ENCODE measurements at places on chromosomes 5 and 9.

DNA sequence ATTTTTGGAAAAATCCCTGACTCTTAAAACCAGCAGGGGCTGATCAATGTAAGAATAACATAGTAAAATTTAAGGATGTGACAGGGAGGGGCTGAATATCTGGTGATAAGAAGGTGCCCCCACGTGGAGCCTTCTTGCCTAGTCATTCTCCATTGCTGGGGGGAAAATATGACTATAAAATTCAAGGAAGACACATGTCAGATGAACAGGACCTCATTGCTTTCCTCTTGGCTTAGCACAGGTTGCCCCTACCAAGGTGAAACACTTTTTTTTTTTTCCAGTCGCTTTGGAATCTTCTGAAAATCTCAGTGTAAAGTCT, 310.9 kb downstream of the EFNA5 start:
- DNase-seq, result no peak

GRCh38 chr5:3281366-3281765, 314.3 kb upstream of the IRX1 start:
- no peak for DNase-seq

- DNase-seq, result no peak
Observed at GRCh38 chr5:5297432-5298067, 124.9 kb upstream of the ICE1 start.

- DNase-seq, result no peak
Observed at GRCh38 chr5:160470437-160471361, 49.0 kb downstream of the PTTG1 start.

DNA sequence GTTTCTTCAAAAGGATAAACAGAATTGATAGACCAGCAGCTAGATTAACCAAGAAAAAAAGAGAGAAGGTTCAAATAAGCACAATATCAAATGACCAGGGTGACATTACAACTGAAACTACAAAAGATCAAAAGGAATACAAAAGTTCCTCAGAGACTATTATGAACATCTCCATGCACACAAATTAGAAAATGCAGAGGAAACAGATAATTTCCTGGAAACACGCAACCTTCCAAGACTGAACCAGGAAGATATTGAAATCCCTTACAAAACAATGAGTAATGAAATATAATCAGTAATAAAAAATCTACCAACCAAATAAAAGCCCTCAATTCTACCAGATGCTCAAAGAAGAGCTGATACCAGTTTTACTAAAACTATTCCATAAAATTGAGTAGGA, 252.1 kb downstream of the MCTP1 start:
- DNase-seq, result no peak

DNA sequence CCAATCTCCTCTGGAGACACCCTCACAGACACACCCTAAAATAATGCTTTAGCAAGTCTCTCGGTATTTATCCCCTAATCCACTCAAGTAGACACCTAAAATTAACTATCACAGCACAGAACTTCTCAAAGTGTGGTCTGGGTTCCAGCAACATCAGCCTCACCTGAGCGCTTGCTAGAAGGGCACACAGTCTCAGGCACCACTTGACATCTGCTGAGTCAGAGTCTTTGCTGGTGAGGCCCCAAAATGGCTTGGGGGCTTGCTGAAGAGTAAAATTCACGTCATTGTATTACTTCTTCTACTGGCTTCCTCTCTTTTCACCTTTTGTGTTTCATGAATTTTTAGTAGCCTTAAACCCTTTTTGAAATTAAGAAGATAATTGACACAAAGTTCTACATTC, 9.0 kb downstream of the FOXB2 start:
- no peak for DNase-seq

GRCh38 chr5:72505016-72505415, 2.2 kb downstream of the ZNF366 start:
- DNase-seq, result no peak

DNA sequence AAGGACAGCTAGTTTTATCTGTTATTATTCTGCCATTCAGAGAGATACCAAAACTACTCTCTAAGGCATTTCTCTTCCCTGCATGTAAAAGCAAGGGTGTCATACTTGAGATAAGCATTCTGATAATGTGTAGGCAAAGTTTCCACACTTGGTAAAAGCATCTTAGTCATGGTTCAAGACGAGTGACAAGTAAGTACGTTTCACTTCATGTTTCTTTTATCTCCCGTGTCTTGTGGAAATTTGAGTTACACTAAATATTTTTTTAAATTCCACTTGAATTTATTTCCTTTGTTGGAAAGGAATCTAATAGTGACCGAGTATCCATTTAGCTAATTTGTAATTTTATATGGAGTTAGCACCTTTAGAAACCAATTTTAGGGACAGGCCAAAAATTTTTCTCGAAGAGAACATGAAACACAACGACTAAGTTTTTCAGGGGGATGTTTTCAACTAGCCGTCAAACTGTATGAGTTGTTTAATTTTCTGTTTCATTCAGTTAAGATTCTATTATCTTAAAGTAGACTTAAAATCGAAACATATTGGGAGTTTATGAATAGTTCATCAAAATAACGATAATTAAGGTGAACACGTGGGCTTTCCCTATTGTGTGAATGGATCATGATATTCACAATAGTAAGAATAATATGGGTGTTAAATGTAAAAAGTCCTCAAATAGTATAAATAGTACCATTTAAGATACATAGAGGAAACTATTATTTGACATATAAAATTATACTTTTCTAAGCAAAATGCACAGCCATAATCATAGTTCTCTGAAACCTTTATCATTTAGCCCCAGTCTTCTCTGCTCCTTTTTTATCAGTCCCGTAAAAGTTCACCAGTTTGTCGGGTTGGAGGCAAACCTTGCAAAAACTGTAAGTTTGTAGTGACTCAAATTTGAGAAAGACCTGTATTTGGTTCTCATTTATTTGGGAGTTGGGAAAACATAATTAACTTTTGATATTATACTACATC, 1.6 kb downstream of the RFESD start:
- no peak for DNase-seq

- DNase-seq, result peak; percentile 12
Observed at GRCh38 chr9:91282292-91282691, 79.4 kb downstream of the AUH start.

GRCh38 chr5:138632900-138633489, 57.8 kb upstream of the HSPA9 start:
- DNase-seq, result peak; percentile 20

DNA sequence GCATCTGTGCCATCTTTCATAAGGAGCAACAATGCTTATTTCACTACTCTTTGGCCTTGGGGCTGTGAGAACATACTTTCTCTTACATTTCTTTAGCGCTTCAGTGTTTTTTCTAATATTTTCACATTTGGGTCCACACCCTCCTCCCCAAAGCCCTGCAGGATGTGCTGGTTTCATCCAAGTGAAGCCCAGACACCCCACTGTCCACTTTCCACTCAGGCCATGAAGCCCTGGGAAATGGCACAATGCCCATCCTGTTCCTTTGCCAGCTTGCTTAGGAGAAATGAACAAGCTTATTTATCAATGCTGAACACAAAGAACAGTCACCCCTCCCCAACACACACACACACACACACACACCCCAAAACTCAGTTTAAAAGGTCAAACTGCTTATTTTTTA, 17.3 kb upstream of the TMOD1 start:
- DNase-seq, result no peak

- DNase-seq, result no peak
Observed at GRCh38 chr9:112811518-112811917, 61.0 kb downstream of the SNX30 start.

DNA sequence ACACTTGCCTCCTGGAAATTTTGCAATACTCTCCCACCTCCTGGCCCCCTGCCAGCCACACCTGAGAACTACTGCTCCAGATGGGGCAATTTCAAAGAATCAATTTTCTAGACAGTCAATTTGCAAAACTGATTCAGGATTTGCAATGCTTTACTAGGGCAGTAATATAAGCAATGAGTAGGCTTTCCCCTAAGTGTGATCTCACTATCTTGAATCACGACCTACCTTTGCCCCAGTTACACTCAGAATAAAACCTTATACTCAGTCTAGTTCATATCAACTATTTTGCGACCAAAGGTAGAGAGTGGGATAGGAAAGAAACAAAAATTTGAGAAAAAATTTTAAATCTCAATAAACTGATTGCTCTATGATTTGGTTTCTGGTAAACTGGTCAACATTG, 54.4 kb downstream of the DROSHA start:
- no peak for DNase-seq

- no peak for DNase-seq
Observed at GRCh38 chr5:16754601-16755000, 137.8 kb upstream of the RETREG1 start.

DNA sequence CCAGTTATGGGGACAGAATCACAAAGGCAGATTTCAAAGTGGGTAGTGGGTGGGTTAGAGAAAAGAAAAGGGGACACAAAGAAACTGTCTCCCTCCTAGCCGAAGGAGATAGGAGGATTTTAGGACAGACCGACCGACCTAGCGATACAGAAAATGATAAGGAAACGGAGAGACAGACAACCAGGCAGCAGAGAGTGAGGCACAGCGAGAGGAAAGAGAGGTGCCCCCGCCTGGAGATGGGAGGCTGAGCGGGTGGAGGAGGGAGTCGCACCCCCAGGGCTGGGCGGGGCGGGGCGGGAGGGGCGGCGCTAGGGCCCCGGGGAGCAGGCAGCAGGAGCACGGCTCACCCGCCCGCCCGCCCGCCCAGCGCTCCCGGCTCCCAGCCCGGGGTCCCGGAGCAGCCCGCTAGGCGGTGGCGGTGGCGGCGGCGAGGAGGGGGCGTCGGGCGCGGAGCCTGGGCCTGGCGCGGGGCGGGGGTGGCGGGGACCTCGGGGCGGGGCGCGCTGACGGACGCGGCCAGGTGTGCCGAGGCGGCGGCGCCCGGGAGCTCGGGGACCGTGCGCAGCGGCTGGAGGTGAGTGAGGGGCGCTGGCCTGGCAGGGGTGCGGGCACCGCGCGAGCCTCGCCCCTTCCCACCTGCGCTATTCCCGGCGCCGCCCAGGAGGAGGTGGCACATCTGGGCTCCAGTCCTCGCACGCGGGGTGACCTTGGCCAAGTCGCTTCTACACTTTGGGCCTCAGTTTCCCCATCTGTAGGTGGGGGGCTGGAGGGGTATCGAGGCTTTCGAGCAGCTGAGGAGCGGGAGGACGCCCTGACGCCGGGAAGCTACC, 15.9 kb upstream of the SYNPO start:
- DNase-seq, result no peak

DNA sequence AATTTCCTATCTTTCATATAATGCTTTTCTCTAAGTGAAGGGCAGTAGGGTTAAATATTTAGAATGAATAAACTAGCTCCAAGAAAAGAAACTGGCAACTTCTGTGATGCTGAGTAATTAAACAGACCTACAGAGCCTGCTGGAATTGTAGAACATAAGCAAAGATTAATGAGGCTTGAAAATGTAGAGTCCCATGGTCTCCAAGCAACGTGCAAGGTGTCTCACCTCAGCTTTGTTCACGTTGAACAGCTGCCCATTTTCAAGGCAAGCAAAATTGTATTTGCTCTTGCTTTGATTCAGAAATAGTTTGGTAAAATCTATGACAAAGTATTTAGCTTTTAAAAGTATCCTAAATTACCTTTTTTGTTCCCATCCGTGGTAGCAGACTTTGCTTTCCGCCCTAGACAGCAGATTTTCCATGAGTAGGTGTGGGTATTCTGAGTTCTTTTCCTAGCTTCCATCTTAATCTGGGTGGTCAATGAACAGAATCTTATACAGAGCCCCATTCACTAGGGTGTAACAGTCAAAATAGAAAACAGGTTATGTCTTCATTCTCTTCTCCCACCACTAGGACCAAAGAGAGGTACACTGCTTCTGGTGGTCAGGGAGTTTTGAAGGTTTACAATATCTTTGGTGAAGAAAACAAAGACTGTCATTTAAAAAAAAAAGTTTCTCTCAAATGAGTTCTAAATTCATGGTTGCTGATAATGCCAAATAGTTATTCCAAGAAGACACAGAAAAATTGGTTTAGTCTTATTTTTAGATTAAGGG, 52.1 kb upstream of the TYRP1 start:
- no peak for DNase-seq

DNA sequence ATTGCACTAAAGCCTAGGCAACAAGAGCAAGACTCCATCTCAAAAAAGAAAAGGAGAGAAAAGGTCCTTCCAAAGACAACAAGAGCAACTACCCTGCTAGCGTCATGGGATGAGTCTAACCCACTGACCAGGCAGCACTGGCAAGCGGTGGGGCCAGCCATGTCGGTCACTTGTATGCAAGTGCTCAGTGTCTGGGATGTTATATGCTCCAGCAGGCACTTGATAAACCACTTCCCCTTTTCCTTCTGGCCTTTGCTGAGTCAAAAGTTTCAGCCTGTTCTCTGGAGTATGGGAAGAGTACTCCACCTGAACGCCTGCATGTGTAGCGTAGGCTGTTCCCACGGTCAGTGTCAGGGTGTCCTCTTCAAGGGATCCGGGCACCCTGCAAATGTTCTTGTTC, 9.2 kb upstream of the MXD3 start:
- no peak for DNase-seq

All from RKO (cell line).